ENCODE measurements at places on chromosomes 4 and X. TPM values are rescaled to one million over a fixed set of nuclear protein-coding genes. Genes with fewer than 3 reads are reported as not detected.
A peak's percentile ranks its signal among the peaks of the same experiment; 100 is the strongest.

GRCh38 chrX:9341291-9342201, 123.3 kb upstream of the TBL1X start:
- peak; percentile 93 for DNase-seq

- DNase-seq = no peak
Measured at GRCh38 chr4:98680806-98681205, 22.4 kb upstream of the TSPAN5 start.

DNA sequence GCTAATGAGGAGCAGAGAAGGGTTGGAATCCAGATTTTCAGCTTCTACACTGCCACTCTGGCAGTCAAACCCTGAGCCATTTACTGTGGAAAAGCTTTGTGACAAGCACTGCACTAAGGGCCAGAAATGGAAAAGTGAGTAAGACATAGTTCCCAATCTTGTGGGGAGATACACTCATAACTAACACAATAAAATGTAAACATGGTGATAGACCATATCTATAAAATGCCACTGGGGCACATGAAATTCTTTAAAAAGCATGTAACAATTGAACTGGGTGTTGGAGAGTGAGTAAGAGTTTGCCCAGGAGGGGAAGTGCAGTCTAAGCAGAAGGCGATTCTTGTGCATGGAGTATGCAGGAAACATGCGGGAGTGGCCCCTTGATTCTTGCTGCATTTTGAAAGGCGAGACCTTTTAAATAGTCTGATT, 32.0 kb upstream of the ANXA5 start:
- DNase-seq = no peak

DNA sequence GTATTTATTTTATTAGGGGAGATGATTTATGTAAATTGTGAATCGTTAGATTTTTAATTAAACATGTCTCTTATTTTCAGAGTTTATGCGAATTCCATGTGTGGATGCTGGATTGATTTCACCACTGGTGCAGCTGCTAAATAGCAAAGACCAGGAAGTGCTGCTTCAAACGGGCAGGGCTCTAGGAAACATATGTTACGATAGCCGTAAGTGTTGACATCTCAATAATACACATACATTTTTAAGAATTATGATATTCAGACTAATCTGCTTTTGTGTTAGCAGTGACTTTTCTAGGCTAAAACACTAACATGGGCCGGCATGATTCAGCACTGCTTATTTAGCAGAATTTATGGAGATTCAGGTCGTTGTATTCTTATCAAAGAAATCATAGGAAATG, 91.2 kb downstream of the RAP1GDS1 start:
- no peak for DNase-seq

GRCh38 chr4:56086073-56086541, 137.4 kb downstream of the CEP135 start:
- DNase-seq = no peak

DNA sequence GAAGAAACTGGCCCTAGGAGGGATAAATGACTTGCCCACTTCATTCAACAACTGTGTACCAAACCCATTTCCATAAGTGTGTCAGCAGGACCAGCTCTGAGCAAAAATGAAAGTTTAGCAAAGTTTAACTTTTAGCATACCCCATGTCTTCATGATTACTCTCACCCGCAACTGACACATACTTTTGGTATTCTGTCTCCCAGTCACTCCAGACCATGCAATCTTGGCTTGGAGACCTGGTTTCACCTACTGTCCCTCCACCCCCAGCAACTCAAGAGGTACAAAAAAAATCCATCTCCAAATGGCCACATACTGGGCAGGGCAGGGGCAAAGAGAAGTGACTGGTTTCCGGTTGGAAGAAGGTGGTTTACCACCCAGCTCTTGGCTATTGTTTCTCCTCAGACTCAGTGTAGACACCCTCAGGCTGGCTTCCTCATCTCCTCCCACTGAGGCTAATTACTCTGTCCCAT, 79.8 kb downstream of the RLIM start:
- no peak for DNase-seq

DNA sequence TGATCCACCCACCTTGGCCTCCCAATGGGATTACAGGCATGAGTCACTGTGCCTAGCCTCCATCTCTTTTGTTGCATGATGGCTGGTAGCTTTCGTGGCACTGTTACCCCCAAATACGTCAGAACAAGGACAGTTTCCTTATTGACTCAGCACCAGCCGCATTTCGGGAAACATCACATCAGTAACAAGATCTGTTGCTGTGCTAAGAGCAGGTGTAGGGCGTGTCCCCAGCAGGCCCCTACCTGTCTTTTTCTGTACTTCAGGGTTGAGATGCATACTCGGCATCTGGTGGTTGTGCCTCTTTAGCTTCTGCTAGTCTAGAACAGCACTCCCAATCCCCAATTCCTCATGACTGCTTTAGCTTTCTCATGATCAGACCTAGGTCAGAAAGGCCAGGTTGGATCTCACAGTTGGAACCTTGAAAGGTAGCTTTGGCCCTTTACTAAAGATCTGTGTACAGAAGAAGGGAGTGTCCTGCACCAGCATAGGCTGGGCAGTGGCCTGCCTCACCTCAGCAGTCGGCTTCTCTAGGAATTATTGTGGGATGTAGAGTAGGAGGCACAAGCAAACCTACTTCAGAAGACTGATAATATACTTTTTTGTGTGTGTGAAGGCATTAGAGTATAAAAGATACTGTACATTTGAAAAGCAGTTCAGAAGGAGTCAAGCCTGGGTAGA, 36.8 kb downstream of the NSD2 start:
- no peak for DNase-seq

The TRPC3 gene
- not detected for polyA plus RNA-seq

DNA sequence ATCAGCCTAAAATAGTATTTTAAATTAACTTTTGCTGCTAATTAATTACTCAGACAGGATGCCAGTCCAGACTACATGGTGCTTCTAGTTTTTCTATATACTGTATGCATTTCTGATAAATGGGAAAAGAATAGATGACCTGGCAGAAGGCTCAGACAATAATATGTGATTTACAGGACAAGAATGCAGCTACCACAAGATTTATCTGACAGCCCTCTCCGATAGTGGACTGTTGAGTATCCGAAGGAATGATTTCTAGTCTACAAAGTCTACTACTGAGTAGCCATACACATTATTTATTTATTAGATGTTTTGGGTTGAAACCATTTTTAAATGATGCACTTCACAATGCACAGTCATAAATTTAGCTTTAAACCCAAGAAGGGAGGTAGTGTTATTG, 212.8 kb downstream of the MAB21L2 start:
- DNase-seq = no peak

DNA sequence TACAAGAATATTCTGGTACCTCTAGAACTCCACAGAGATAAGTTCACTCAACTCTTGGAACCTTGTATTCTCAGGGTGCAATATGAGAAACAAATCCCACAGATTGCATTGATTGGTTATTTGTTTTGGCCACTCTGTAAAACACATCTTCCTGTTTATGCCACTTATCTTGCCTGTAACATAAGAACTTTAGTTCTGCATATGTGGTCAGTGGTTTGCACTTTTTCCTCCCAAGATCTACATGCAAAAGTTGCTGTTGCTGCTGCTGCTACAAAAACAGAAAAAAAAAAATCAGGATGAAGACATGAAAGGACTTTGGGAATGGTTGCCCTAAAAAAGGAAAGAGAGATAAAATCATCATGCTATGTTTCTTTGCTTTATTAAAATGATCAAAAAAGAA, 9.6 kb downstream of the ODAPH start:
- DNase-seq = no peak

The LPAR4 gene
- polyA plus RNA-seq = 0.25 TPM

DNA sequence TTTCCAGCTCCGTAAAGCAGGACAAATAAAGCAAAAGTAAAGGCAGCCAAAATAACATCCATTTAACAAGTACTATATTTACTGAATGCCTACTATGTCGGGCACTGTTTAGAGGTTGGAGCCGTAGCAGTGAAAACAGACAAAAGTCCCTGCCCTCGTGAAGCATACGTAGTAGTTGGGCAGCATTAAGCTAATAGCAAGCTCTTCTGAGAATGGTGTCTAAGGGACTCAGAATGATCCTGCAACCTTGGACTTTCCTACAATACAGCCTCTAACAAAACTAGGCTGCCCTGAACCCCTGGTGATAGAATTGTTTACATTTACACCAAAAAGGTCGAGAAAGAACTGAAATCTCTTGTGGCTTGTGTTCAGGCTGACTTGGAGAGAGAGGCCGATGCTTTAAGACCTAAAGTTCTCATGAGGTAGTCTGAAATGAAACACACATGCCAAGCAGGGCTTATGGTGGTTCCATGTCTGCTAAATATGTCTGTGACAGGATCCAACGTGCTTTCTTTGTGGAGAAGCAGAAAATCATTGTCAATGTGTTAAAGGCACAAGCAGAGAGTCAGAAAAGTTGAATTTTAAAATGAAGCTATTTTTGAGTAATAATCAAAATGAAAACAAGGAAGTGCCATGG, 898 bp upstream of the PDGFC start:
- DNase-seq = no peak

The HS3ST1 gene
- polyA plus RNA-seq = 0.38 TPM

DNA sequence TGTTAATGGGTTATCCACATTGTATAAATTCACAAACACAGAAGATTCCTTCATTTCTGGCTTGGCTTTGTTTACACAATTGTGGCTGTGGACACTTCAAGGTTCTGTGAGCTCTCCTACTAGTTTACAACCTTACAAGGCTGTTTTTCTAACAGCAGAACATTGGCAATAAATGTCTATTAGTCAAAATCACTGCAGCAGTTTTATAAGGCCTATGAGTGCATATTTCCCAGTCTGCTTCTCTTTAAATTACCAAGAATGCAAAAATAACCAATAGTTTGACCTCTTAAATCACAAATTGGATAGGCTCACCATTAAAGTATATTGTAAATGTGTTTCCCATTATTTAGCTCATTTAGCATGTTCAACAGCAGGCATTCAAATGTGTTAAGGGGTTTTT, 239.2 kb downstream of the DKK2 start:
- DNase-seq = no peak

GRCh38 chr4:18056030-18056429, 34.5 kb upstream of the LCORL start:
- no peak for DNase-seq

The RHOH gene
- 3.3 TPM for polyA plus RNA-seq

DNA sequence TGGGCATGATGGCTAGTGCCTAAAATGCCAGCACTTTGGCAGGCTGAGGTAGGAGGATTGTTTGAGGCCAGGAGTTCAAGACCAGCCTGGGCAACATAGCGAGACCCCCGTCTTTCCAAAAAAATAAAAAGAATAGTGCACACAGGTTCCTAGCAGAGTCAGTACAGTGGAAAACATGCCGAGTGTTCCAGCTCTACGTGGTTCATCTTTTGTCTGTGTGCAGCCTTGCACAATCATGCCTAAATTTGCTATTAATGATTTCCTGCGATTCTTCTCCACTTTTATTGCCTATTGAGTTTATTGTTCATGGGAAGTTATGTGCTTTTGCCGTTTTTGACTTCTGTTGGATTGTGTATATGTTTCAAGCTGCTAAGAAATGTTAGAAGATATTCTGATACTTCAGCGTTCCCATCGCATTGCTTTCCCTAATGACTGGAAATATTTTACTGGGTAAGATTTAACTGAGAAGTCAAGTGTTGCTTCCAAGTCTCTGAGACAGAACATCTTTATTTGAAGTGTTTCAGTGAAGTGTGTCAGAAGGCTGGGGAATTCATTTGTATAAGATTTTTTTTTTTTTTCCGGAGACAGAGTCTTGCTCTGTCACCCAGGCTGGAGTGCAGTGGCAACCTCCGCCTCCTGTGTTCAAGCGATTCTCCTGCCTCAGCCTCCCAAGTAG, 11.3 kb downstream of the DOCK11 start:
- no peak for DNase-seq

GRCh38 chr4:79609817-79610216, 201.8 kb upstream of the GK2 start:
- no peak for DNase-seq

The PPAT gene
- polyA plus RNA-seq = 0.50 TPM

The MAB21L2 gene
- 8.6 TPM for polyA plus RNA-seq

The MAGEB17 gene
- polyA plus RNA-seq = not detected

GRCh38 chr4:8817813-8818062, 53.9 kb downstream of the HMX1 start:
- DNase-seq = no peak

DNA sequence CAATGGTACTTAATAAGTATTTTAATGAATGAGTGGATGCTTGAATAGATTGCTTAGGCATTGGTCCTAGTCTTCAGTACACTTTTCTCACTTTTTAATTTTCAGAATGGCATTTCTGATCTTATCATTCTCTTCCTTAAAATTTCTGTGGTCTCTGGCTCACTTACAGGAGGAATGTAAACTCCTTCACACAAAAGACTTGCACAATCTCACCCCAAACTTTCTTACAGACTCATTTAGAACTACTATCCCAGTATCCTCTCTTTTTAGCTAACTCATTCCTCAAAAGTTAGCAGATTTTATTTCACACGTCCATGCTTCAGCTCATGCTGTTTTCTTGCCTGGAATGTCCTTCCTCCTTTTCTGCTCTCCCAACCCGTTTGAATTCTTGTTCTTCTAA, 350.1 kb downstream of the GRXCR1 start:
- DNase-seq = no peak

The GSX2 gene
- not detected for polyA plus RNA-seq

The METTL14 gene
- polyA plus RNA-seq = 15.2 TPM

DNA sequence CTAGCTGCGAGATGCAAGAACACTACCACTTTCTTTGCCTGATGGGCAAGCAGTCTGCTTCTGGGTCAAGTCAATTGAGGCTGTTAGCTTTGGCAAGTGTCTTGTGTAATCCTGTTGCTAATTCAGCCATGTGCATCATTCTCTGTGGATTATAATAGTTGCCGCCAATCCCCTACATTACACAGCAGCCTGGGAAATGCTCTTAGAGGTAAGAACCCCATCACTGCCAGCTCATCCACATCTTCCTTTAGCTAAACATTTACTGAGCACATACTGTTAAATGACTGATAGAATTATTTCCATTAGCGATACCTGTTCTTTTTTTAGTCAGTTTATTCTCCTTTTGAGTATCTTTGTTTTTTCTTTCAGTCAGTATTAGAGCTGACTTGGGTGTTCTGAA, 116.2 kb downstream of the CBR4 start:
- DNase-seq = no peak

The EIF4E gene
- polyA plus RNA-seq = 34.0 TPM

GRCh38 chr4:99828477-99828876, 11.8 kb downstream of the DAPP1 start:
- no peak for DNase-seq

The ACOT9 gene
- 62.6 TPM for polyA plus RNA-seq

GRCh38 chr4:61201561-61201960, 1.4 kb downstream of the ADGRL3 start:
- peak; percentile 78 for DNase-seq

DNA sequence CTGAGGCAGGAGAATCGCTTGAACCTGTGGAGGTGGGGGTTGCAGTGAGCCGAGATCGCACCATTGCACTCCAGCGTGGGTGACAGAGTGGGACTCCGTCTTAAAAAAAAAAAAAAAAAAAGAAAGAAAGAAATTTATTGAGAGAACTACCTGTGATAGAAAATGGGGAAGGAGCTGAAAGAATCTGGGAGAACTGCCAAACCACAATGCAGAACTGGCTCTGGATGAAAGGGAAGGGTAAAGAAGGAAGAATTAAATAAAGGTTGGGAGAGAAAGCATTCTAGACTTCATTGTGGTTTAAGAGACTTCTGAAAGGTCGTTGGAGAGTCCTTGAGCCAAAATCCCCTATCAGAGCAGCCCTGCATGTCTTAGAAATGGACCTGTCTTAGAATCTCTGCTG, 567.9 kb upstream of the HTR2C start:
- no peak for DNase-seq
